ENCODE measurements at places on chromosomes 5 and 9.

DNA sequence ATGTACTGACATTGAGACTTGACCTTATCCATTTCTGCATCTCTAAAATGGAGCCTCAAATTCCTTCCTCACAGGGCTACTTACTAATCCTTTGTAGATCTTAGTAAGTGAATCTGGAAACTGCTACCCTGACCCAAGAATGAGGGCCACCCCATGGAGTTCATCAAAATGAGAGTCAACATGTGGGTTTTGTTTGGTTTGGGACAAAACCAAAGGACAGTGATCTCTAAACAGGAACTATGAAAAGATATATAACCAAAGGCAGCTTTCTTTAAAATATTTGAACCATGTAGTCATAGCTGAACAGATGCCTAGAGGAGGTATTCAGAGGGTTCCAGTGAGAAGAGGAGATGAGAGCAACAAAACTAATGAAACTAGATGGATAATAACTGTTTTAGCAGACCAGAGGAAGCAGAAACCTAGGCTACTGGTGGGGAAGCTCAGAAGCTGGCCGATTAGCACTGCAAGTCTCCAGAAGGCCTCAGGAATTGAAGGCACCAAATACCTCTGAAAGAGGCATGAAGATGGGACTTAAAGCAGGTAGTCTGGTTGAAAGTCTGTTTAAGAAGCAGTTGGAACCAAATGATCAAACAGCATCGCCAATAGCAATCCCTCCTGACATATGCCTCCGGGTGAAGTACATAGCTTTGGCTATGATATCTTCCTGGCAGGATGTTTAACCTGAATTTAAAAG, 45.8 kb downstream of the THOC3 start:
- no peak for DNase-seq

DNA sequence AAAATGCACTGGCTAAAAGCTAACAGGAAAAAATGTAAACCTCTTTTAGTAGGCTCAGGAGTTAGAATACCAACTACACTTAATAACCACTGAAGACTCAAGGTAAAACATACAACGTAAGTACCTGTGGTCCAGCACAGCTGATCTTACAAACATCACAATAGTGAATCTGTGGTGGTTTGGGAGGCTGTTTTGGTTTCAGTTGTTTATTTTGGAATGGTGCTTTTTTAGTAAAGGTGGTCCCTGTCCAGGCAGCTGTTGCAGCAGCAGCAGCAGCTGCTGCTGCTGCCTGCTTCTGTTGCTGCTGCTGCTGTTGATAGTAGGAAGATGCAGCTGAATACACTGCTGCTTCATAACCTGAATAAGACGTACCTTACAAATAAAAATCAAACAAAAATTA, 37.9 kb downstream of the ZFR start:
- no peak for DNase-seq

DNA sequence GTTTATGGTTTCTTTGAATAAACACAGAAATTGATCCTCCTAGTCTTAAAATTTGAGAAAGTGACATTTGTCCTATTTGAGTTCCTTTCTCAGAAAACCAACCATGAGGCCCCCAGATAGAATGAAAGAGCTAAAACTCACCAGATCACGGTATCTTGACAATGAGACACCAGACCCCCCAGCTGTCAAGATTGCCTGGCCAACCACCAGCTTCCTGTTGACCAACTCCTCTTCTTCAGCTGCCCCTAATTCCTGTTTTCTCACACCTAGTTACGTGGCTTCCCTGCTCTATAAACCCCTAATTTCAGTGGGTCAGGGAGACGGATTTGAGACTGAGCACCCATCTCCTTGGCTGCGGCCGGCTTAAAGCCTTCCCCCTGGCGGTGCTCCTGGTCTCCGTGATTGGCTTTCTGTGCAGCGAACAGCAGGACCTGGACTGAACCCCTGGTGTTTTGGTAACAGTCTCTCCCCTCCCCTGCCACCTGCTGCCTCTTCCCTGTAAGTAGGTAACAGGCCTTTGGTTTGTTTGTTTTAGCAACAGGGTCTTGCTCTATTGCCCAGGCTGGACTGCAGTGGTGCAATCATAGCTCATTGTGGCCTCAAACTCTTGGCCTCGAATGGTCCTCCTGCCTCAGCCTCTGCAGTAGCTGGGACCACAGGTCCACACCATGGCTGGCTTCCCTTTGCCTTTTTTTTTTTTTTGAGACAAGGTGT, 4.8 kb upstream of the ENTPD2 start:
- DNase-seq = no peak

- DNase-seq = no peak
Observed at GRCh38 chr9:108606401-108606800, 249.4 kb downstream of the ACTL7B start.

DNA sequence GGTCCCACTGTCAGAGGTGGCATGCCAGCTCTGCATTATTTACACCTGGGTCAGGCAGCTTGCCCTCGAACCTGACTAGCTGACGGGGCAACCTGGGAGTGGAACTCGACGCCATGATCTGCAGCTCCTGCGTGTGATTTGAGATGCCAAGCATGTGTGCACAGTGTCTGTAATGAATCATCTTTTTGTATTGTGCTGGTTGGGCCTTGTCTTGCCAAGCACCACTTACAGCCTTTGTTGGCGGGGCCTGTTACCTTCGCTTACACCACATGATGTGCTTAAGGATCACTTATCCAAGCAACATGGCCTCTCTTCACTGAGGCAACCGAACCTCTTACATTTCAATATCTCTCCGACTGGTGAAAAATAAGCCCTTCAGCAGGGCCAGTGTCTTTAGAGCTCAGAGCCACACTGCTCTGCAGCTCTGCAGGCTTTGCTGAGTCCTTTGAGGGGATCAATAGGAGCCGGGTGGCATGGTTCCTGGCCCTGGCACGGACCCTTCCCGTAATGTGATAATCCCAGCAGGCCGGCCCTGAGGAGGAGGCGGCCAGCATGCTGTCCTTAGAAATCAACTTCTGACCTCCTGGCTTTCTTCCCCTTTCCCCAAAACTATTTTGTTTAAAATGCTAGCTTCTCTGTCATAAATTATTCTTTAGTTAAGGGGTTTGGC, 297.7 kb upstream of the CD180 start:
- DNase-seq = no peak

DNA sequence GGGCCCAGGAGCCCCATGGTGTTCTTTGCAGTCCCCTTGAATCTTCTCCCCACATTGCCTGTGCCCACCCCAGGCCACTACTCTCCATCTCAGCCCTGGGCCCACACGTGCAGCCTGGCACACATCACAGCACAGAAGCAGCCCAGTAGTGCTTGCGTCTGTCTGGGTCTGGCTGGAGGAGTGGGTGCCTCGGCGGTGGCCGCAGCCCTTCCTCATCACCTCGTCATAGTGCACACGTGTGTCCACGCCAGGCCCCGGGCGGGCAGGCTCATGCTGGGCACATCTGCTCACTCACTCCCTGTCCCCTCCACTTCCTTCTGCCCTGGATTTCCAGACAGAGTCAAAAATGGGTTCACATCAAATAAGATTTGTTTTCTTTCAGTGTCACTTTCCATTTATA, 33.3 kb downstream of the FGF1 start:
- DNase-seq = no peak

- no peak for DNase-seq
Observed at GRCh38 chr5:32785611-32786254, 74.6 kb downstream of the NPR3 start.

DNA sequence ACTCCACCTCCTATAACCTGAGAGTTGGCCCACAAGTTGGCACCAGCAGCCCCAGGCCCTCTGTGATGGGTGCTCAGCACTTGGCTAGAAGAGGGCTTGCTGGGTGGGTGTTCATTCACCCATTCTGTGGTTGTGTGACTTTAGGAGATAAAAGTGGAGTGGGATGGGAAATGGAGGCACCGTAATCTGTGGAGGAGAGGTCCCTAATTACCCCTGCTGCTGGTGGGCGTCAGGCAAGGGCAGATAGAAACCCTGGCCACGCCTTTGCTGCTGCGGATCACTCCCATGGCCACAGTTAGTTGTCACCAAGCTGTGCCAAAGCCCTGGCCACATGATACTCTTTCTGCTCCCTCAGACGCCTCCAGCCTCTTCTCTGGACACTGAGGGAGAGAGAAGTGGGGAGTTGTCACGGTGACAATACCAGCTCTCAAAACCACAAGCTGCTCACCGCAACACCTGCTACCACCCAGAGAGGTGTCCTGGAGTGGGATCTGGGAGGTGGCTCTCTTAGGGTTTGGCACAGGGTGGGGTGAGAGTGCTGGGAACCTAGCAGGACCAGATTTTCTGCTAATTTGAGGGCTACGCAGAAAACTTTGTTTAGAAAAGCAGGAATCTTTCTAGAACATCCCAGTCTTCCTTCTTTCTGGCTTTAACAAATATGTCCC, 12.0 kb upstream of the NEUROG1 start:
- no peak for DNase-seq

DNA sequence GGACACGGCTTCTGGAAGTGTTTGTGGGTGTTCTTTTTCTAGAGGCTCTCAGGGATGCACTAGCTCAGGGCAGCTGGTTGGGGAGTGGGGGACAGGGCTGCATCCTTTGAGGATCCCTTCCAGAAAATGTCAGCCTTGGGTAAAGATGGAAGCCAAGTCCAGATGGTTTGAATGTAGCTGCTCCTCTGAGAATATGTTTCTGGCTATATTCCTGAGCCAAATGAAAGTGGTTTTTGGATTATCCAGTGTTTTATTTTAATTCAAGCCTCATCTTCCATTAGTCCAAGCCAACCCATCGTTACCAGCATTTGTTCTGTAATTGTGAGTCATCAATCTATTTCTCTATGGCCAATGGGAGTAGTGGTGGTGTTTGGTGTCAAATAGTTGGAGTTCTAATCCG, 70.4 kb downstream of the SPRY4 start:
- DNase-seq = no peak

DNA sequence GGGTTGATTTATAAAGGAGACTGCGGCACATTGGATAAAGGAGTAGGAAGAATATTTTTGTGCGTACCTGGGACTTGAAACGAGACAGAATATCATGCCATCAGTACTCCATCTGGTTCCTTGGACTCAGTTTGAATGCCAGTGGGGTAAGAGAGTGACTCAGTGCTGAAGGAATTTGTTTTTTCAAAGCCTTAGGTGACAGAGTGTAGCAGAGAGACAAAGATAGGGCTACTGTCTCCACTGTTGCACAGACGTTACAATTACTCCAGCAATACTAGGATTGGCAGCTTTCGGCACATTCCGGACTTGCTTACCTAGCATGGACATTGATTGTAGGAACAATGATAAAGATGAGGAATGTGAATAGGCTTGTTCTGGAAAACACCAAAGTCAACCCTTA, 250.7 kb downstream of the KCTD16 start:
- no peak for DNase-seq

DNA sequence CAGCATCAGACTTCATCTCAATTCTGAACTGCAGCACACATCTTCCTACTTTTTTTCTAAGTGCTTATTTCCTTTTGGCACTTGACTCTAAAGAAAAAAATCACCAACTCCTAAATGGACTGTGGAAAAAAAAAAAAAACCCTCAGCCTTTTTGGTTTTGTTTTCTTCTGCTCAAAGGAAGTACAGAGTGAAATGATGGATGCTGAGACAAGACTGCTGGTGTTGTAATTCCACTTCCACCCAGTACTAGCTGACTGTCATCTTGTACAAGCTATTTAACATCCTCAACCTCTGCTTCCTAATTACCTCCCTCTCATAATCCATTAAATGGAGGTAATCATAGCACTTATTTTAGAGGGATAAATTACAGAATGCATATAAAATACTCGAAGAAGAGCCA, 171.5 kb upstream of the GNA14 start:
- DNase-seq = no peak

DNA sequence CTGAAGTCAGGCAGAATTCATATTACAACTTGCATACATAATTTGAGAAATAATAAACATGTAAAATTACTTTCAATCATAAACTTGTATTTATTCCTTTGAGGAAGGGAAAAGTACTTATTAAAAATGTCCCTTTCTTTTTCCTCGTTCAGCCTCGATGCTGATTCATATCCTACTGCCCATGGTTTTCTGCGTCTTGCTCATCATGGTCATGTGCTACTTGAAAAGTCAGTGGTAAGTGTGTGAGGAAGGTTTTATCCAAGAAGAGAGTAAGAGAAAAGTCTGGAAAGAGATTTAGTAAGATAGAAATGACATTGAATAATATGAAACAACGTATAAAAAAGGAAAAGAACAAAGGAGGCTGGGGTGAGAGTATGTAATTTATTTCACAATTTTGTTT, 85.9 kb downstream of the OSMR start:
- no peak for DNase-seq

DNA sequence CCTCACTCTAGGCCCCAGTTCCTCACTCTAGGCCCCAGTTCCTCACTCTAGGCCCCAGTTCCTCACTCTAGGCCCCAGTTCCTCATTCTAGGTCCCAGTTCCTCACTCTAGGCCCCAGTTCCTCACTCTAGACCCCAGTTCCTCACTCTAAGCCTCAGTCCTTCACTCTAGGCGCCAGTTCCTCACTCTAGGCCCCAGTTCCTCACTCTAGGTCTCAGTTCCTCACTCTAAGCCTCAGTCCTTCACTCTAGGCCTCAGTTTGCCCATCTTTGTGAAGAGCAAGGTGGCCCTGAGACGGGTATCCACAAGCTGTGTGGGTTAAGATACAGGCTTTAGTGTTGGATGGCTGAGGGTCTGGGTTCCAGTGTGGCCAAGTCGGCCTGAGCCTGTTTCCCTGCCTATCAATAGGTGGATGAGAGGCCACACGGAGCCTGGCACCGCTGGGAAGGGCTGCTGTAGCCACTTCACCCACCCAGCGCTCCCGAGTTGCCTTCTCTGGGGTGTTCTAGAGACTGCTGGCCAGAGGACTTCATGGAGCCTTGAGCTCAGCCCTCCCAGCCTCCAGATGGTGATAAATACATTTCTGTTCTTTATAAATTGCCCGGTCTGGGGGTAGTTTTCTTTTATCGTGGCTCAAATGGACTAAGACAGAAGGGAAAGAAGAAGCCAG, 150.2 kb downstream of the RXRA start:
- DNase-seq = no peak

GRCh38 chr9:129458155-129458661, 162.7 kb downstream of the C9orf50 start:
- no peak for DNase-seq

GRCh38 chr9:20023961-20024571, 235.2 kb upstream of the SLC24A2 start:
- no peak for DNase-seq

GRCh38 chr9:105673850-105674387, 11.7 kb downstream of the TAL2 start:
- no peak for DNase-seq

- DNase-seq = no peak
Observed at GRCh38 chr5:181215997-181216989, 6.8 kb upstream of the TRIM41 start.

GRCh38 chr9:126708178-126708577, 94.5 kb downstream of the LMX1B start:
- DNase-seq = no peak

GRCh38 chr5:179969110-179969509, 61.4 kb upstream of the TBC1D9B start:
- no peak for DNase-seq

- no peak for DNase-seq
Observed at GRCh38 chr9:89814340-89815040, 209.7 kb downstream of the GADD45G start.

DNA sequence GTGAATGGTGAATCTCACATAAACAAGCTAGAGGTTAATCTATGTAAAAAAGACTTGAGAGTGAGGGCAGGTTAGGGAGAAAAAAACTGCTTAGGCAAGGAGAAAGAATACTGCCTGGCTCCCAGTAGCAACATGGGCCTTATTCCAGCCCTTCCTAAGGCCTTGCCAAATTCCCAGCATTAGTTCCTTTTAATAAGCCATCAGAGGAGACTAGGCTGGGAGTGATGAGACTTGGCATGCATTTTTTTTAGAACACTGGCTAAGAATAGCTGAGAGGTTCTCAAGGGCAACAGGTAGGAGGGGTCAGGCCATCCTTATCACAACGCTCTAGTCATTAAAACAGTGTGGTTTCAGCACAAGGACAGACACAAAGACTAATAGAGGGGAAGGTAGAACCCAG, 20.9 kb upstream of the ZBTB43 start:
- DNase-seq = no peak

Measured in NCI-H2081 treated with DMSO at 0.1 percent for 48 hours (cell line).